ENCODE measurements at places on chromosomes 13 and 19. TPM values are rescaled to one million over a fixed set of nuclear protein-coding genes. Genes with fewer than 3 reads are reported as not detected.
A peak's percentile ranks its signal among the peaks of the same experiment; 100 is the strongest.

Gene UPF1
- total RNA-seq: 157 TPM

Gene CGB7
- total RNA-seq: not detected

Gene OR4F17
- total RNA-seq: not detected

Gene ZNF253
- total RNA-seq: 2.6 TPM

Gene C1QTNF9B
- total RNA-seq: not detected

Gene C3
- total RNA-seq: not detected

Gene FFAR2
- total RNA-seq: not detected

Gene DIAPH3
- 0.06 TPM for total RNA-seq

Gene BRD4
- 128 TPM for total RNA-seq

Gene BRME1
- total RNA-seq: 1.0 TPM

Gene PRKCG
- total RNA-seq: 1.1 TPM

Gene THSD1
- 0.38 TPM for total RNA-seq

Gene RUBCNL
- 1.6 TPM for total RNA-seq

DNA sequence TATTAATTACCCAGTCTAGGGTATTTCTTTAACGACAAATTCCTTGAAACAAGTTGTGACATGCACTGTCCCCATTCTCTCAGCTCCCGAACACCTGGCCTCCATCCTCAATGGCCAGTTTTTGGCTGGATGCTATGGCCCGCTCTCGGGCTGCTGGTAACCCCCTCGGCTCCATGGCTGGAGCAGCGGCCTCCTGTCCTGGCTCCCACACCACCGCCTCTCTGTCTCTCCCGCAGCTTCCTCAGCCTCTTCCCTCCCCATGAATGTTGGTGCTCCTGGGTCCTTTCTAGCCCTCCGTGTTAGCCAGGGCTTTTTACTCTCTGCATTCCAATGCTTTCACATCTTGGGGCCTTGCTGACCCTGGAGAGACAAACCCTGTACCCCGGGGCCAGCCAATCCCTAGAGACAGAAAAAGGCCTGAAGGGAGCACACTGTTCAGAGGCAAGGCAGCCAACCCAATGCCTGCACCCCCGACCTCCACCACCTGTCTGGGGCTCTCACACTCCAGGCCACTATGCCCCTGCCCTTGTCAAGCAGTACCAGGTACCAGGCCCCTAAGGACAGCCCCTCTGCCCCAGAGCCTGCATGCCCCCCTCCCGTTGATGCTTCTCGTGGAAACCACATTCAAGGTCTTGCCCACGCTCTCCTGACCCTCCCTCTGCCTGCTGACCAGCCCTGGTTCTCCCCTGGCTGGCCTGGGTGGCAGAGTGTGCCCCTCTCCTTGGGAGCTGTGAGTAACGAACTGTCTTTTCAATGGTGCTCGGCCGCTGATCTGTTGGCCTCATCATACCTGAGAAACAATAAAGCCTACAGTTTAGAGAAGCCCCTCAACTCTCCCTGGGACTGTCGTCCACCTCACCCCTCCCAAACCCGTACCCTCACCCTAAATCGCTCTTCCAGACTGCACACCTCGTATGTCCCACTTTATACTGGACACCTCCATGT is 86.9 kb upstream of the GPR183 start:
- DNase-seq: no peak

- no peak for DNase-seq
Observed at GRCh38 chr19:14683439-14683838, 6.4 kb upstream of the ZNF333 start.

GRCh38 chr13:110192472-110192871 is 114.5 kb downstream of the COL4A1 start:
- DNase-seq: no peak

- no peak for DNase-seq
Observed at GRCh38 chr13:78036841-78037240, 118.2 kb upstream of the EDNRB start.

DNA sequence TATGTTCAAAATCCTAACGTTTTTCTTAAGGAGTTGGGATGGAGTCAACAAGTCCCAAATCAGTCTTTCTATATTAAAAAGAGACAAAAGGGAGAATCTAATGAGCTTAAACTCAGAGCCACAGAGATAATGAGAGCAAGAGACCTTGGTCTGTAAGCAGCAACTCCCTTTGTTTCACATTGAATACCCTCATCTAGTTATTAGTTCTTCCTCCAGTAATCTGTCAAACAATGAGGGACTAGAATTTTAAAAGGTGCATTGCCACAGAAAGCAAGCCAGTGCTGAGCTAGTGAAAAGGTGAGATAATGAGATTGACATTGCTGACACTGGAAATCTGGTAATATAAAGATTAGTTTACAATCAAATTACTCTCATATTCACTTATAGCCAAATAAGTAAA is 718.6 kb downstream of the DACH1 start:
- DNase-seq: no peak

DNA sequence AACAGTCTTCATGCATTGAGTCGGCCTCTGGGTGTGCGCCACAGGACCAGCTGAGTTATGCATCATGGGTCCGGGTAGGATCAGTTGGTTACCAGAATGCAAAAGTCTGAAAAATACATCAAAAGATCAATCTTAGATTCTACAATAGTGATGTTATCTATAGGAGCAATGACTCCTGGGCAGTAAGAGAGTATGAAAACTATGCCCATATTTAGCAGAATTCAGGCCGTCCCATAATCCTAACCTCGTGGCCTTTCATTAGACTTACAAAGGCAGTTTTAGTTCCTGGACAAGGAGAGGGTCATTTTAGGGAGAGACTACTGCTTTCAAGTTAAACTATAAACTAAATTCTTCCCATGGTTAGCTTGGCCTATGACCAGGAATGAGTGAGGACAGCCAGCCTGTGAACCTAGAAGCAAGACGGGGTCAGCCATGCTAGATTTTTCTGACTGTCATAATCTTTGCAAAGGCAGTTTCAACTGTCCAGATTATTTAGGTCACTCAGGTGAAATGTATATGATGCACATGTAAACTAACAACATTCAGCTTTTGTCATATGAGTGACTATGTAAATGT is 11.8 kb upstream of the CDADC1 start:
- DNase-seq: no peak

DNA sequence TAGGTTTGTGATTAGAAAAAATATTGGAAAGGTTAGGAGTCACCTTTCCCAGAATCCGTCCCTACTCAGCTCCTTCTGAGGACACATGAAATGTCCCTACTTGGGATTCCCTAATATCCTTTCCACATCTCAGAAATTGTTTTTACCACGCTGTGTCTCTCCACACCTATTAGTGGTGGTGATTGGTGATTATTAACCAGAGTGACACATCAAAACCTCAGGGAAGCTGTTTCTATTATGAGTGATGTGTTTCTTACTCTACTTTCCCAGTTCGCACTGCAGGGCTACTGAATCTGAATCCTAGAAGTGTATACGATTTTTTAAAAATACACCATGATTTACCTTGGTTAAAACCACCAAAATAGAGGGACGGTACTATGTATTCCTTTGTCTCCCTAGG is 460.8 kb downstream of the TBC1D4 start:
- DNase-seq: no peak

- no peak for DNase-seq
Observed at GRCh38 chr13:82011355-82011754, 1670.4 kb upstream of the SPRY2 start.

- no peak for DNase-seq
Observed at GRCh38 chr19:51187395-51188226, 37.3 kb upstream of the CD33 start.

- no peak for DNase-seq
Observed at GRCh38 chr13:101955764-101956163, 446.1 kb downstream of the FGF14 start.

DNA sequence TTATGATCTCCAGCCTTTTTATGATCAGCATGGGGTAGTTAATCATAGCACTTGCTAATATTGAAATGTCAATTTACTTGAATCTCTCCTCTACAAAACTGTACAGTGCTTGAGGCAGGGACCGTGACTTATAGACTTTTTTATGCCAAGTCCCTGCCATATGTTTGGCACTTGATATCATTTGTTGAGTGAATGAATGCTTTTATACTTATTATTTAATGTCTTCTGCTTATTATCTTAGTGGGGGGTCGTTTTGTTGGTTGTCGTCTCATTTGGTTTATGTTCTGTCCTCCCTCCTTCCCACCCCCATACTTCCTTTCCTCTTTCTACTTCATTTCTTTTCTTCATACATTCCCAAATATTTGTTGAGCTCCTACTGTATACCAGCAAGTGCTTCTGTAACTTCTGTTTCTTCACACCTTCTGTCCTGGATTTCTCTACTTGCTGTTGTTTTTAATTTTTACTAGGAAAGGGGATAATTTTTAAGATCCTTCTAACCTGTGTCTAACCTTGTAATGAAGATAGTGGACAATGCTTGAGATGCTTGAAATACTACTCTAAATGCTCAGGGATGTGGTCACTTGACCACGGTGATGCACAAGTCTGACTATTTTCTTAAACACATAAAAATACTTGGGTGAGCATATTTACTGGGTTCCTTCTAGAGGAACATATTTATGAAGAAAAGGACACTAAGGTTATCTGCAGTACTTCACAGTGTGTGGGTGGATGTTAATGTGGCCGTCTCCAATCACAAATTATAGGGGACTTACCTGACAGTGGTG is 223.8 kb downstream of the TDRD3 start:
- no peak for DNase-seq

- DNase-seq: peak; percentile 41
Observed at GRCh38 chr13:114244637-114245036, 9.9 kb downstream of the CDC16 start.

GRCh38 chr13:111604097-111604496 is 283.7 kb downstream of the TEX29 start:
- no peak for DNase-seq

DNA sequence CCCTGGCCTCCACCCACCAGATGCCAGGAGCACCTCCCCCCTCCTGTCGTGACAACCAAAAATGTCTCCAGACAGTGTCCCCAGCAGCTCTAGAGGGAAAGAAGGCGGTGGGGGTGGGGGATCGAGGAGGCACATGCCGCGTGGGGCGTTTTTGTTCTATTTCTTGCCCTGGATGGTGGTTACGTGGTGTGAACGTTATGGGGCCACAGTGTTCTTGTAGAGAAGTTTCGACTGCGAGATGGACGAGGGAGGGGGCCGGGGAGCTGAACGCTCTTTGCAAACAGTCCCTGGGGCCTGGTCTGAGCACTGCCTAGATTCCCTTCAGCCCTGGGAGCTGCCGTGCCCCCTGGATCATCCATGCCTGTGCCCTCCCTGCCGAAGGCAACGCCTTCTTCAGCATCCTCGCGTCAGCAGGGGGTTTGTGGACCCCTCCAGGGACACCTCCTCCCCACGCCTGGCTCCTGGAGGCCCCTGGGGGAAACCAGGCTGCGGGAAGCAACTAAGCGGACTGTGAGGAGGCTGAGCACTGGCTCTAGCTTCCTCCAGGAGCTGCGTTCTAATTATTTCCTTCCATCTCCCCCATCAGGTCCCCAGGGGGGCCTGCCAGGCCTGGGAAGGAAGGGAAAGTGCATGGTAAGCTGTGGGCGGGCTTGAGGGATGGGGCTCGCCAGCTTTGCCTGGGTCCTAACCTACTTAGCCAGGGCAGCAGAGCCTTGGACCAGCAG is 131.5 kb downstream of the IER2 start:
- no peak for DNase-seq

- DNase-seq: peak; percentile 39
Observed at GRCh38 chr13:22061371-22061805, 390.5 kb downstream of the FGF9 start.

DNA sequence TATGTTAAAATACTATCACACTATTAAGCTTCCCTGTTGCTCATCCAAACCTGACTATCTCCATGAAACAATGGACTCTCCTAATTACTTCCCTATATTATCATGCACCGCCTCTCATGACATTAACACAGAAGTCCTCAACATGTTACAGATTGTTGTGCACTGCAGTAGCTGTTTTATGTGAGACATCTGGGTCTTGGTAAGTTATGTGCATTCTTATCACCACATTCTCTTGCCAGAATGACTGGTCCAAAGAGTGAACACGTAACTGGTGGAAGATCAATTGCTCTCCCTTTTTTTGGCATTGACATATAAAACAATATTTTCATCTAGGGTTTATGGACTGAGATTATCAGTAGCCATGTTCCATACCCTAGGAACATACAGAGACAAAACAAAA is 59.4 kb downstream of the POSTN start:
- DNase-seq: no peak

DNA sequence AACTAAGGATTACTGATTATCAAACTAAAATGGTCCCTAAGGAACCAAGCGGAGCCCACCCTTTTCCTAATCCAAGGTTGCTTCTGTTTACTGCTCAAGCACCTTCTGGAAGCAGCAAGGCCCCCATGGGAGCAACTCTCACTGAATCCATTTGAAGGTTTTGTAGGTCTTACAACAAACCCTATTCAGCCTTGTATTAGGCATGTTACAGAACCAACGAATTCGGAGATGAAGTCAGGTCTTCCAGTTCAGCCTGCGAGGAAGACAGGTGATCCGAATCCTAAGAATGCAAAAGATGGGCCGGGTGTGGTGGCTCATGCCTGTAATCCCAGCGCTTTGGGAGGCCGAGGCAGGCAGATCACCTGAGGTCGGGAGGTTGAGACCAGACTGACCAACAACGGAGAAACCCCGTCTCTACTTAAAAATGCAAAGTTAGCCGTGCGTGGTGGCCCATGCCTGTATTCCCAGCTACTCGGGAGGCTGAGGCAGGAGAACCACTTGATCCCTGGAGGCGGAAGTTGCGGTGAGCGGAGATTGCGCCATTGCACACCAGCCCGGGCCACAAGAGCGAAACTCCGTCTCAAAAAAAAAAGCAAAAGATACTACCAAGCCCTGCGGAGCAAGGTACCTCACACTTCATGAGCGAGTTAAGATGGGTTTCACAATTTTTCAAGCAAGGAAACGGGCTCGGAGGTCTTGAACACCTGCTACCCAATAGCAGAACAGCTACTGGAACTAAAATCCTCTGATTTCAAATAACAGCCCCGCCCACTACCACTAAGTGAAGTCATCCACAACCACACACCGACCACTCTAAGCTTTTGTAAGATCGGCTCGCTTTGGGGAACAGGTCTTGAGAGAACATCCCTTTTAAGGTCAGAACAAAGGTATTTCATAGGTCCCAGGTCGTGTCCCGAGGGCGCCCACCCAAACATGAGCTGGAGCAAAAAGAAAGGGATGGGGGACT is 609 bp downstream of the ZAR1L start:
- DNase-seq: peak; percentile 68

DNA sequence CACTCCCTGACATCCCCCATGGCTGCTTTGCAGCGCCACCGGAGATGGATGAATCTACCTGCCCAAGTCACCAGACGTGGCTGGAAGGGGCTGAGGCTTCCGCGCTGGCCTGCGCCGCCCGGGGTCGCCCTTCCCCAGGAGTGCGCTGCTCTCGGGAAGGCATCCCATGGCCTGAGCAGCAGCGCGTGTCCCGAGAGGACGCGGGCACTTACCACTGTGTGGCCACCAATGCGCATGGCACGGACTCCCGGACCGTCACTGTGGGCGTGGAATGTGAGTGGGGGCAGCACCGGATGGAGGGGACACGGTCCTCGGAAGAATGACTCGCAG is 4.6 kb downstream of the ICAM5 start:
- DNase-seq: no peak

DNA sequence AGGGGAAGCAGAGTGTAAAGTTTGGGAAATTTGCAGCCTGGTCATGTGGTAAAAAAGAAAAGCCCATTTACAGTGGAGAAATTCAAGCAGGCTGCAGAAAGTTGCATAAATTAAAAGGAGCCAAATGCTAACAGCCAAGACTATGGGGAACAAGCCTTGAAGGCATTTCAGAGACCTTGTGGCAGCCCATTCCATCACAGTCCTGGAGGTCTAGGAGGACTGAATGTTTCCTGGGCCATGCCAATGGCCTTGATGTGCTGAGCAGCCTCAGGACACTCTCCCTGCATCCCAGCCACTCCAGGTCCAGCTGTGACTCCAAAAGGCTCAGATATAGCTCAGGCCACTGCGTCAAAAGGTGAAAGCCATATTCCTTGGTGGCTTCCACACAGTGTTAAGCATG is 1202.4 kb upstream of the ATXN8OS start:
- no peak for DNase-seq

GRCh38 chr13:84470528-84470927 is 588.3 kb upstream of the SLITRK1 start:
- DNase-seq: no peak
